Spinal cord (tissue), 10 donors: ENCODE measurements at places on chromosomes 7 and 10.

- no peak for DNase-seq
These were observed 68.3 kb upstream of the AMPH start for GRCh38 chr7:38699471-38699870.

- no peak for DNase-seq
These were observed 10.7 kb downstream of the APBB1IP start for GRCh38 chr10:26448706-26449435.

DNA sequence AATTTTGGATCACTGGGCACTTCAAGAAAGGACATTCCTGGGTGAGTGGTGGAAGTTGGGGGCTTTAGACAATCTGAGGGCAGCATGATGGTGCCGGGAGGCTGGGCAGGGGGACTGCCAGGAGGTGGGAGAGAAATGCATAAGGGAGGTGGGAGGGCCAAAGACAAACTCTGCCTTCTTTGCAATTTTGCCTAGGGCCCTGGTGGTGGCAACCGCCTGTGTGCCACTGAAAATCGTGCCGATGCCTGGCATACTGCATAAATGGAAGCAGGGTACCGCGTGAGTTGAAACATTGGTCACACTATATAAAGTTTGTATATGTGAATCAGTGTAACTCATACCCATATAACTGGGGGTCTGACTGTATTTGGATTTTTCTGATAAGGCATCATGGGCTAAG, 3.3 kb downstream of the LUC7L2 start:
- no peak for DNase-seq

GRCh38 chr10:96082748-96083147, 39.4 kb downstream of the CCNJ start:
- no peak for DNase-seq

- no peak for DNase-seq
These were observed 561 bp downstream of the PLEKHA1 start for GRCh38 chr10:122374859-122375678.

GRCh38 chr7:33792041-33792440, 113.3 kb upstream of the BMPER start:
- no peak for DNase-seq

- no peak for DNase-seq
These were observed 204.3 kb downstream of the MBL2 start for GRCh38 chr10:52568309-52568708.

- no peak for DNase-seq
These were observed 13.9 kb downstream of the HNRNPA2B1 start for GRCh38 chr7:26186364-26187311.

- no peak for DNase-seq
These were observed 87.3 kb downstream of the LYZL2 start for GRCh38 chr10:30542001-30542894.

DNA sequence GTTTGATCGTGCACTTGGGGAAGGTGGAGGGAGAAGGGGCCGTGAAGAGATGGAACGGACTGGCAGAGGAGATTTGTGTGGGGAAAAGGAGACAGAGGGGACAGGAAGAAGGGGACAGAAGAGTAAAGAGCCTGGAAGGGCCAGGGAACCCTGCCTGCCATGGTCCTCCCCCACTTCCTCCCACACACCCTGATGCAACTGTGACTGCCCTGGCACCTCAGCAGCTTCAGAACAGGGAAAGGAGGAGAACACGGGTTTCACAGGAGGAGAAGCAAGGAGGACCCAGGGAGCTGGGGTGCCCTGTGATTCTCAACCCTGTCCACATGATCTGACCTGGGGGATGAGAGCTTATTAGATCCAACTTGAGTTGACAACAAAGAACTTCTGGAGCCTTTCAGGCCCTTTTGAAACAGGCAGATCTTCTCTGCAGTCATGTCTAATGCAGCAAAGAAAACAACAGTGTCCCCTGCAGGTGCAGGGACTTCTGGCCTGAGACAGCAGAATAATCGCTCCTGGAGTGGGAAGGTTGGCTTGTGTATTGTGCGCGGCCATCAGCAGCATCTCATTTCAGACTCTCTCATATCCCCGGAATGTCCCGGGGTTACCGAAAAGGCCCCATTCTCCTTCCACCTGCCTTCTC, 421.6 kb downstream of the PAXIP1 start:
- no peak for DNase-seq

GRCh38 chr10:73965890-73966768, 31.8 kb upstream of the VCL start:
- peak; percentile 19 for DNase-seq

GRCh38 chr10:118516716-118517115, 78.7 kb downstream of the PRLHR start:
- DNase-seq = no peak

DNA sequence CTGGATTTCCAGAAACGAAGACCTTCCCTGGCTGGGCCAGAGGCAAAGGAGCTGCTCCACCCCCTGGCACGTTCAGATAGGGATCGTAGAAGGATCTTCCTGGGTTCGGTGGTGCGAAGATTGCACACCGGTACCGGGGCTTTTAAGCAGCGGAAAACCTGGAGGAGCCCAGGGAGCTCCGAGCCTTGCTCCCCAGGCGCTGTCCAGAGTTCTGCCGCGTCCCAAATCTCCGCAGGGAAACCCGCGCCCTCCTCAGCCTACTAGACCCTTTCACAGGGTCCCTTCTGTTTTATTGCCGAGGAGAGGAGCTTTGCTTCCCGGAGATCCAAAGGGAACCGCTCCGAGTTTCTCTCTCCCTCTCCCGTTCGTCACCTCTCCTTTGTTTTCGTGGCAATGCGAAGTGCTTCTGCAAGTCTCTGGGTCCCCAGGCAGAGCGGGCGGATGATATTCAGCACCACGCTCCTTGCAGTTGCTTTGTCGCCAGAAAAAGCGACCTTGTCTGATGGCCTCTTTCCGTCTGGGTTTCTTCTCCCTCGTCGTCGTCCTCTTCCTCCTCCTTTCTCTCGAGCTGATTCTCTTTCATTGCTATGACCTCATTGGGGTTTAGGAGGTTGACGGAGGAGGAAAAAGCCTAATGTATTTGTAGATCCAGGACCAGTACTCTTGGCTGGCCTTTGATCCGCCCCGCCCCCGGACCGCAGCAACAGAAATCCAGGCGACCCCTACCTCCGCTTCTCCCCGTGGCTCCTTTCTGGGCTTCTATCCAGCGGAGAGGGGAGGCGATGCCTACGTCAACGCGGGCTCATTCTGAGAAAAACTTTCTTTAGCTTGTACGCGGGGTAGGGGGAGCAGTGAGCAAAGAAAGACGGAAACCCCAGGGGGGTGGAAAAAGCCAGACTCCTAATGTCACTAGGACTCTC, at the start of gene TMEM196:
TMEM196 (minus strand) TSS at position 777 of the 920 bp plus-strand sequence. CDS start 921 bp downstream, outside the sequence.
- DNase-seq = peak; percentile 74

- DNase-seq = no peak
These were observed 143.1 kb downstream of the GNAI1 start for GRCh38 chr7:80277434-80278427.

- no peak for DNase-seq
These were observed 19.1 kb downstream of the ACADSB start for GRCh38 chr10:123027861-123028260.

DNA sequence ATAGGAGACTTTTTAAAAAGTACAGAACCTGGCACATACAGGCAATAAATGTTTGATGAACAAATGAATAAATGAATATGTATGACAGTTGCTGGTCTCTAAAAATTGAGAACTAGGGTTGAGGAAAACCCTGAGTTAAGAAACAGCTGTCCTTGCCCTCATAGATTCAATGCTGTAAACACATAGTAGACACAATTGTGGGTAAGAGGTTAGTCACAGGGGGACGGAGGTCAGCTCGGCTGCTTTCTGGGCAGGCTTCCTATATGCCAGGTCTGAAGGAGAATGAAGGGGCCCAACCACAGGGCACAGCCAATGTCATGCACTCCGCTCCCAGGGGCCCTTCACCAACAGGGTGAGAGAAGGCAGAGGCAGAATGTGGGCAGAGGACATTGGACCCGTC, 143.3 kb upstream of the RSU1 start:
- DNase-seq = no peak

- DNase-seq = no peak
These were observed 29.6 kb downstream of the PCBD1 start for GRCh38 chr10:70858759-70859158.

GRCh38 chr7:46626261-46626660, 705.2 kb upstream of the IGFBP3 start:
- no peak for DNase-seq

GRCh38 chr10:92407305-92408016, 116.5 kb downstream of the MARCHF5 start:
- no peak for DNase-seq

- DNase-seq = no peak
These were observed 508.9 kb downstream of the SUGCT start for GRCh38 chr7:40643664-40644063.

GRCh38 chr10:8321990-8322389, 267.5 kb downstream of the GATA3 start:
- DNase-seq = no peak

- no peak for DNase-seq
These were observed 84.5 kb upstream of the DYNC1I1 start for GRCh38 chr7:95687759-95688343.

DNA sequence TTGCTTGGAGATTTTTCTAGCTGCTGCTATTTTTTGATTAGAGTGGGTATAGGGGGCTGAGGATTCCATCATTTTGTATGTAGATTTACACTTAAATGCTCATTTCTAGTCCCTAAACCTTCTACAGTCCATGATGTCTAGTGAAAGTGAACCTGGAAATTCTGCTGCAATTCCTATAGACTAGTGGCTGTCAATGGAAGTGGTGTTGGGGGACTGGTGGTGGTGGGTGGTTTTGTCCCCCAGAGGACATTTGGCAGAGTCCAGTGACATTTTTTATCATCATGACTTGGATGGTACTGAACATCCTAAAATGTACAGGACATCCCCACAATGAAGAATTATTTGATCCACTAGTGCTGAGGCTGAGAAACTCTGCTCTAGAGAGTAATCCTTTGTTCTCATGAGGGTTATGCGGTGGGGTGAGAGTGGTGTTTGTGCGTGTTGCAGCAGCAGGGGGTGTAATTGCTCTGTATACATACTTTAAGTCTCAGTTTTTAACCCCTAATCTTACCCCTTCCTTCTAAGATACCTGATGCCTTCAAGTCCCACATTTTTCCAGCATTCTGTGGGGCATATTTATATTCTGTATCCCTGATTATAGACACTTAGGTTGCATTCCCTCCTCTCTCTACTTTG, 35.0 kb downstream of the KIF11 start:
- no peak for DNase-seq

- DNase-seq = no peak
These were observed 18.4 kb downstream of the ADAM8 start for GRCh38 chr10:133258066-133258817.

- DNase-seq = peak; percentile 23
These were observed 103.8 kb downstream of the ATE1 start for GRCh38 chr10:121823993-121824463.

- DNase-seq = no peak
These were observed 165.1 kb downstream of the SH3PXD2A start for GRCh38 chr10:103690281-103690680.

DNA sequence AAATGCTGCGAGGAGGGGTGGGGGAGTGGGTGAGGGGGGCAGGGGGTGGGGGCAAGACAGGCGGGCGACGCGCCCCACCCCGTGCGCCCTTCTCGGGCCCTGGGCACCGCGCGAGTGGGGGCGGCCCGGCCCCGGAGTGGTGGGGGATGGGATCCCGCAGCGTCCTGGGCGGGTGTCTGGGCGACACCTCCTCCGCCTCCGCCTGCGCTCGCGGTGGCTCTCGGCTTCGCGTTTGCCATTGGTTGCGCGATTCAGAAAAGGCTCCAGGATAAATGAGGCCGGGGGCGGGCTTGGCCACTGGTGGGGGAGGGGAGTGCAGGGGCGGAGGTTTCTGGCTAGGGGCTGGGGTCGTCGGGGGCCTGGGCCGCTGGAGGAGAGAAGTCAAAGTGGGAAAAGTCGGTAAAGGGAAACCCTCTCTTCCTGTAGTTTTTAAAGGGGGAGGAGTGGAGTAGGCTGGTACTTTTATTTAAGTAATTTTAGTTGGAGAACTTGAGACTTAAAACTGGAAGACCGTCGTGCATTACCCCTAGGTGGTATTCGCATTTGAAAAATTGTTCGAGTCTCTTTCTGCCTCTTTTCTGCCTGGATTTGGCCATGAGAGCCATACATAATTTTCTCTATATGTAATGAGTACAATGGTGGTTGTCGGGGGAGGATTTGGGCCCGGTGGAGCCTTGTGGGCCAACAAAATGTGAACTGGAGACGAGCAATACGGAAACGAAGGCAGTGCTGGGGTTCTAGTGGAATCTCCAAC, 992 bp upstream of the IGF2BP3 start:
- peak; percentile 77 for DNase-seq

DNA sequence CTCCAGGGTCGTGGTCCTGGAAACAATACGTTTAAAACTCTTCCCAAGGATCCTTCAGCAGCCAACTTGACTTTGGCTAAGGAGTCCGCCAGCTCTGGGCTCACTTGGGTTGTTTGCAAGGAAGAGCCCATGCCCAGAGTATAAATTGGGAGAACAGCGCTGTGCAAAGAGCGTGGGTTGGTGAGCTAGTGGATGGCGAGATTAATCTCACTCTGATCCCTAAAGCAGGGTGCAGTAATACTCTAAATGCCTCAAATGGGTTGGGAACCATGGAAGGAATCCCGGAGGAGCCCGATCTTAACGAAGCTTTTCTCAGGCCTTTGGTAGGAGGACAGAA, 495 bp upstream of the SDHAF3 start:
- no peak for DNase-seq

GRCh38 chr10:50419756-50420155, 168.4 kb upstream of the ASAH2 start:
- DNase-seq = no peak

GRCh38 chr10:37734971-37735370, 122.4 kb downstream of the ZNF248 start:
- DNase-seq = no peak

DNA sequence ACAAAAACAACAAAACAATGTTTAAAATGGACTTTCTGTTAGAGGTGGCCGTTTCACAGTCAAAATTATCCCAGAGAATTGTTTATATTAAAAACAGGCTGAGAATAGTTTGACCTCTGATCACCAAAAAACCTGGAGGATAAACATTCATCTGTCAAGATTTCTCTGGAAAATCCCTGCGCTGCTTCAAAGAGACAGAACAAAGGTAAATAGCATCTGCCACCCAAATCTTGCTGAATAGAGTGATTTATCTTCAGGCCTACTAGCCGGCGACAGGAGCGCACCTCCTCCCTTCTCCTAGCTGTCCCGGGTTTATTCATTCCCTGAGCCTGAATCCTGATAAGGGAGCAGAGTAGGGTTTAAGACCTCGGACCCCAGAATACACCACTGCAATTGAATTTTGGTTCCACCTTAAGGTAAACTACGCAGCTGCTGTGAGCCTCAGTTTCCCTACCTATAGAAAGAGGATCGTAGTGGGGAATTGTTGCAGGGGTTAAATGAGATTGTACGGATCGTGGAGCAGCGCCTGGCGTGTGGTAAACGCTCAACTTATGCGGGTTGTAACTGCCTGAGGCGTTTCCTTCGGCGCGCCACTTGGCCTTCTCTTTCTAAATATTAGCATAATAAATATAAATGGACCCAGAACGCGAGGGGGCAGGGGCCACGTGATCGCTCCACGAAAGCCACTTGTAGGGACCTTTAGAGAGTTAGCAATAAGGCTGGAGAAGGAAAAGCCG, 498 bp upstream of the ST7 start:
- peak; percentile 49 for DNase-seq

GRCh38 chr10:71727105-71727737, 7.6 kb upstream of the C10orf105 start:
- DNase-seq = no peak
